Heart left ventricle (tissue), 16 donors: ENCODE measurements at places on chromosomes 2 and 18.

GRCh38 chr2:191479680-191480023 lies 198.3 kb upstream of the NABP1 start:
- no peak overlapping the region for H3K4me3 ChIP-seq
- H3K27me3 ChIP-seq: no peaks in the 10 kb centered on the region
- H3K36me3 ChIP-seq: no peaks in the 10 kb centered on the region
- H3K27ac ChIP-seq: peak overlapping the region; percentile 25
- DNase-seq: no peak

DNA sequence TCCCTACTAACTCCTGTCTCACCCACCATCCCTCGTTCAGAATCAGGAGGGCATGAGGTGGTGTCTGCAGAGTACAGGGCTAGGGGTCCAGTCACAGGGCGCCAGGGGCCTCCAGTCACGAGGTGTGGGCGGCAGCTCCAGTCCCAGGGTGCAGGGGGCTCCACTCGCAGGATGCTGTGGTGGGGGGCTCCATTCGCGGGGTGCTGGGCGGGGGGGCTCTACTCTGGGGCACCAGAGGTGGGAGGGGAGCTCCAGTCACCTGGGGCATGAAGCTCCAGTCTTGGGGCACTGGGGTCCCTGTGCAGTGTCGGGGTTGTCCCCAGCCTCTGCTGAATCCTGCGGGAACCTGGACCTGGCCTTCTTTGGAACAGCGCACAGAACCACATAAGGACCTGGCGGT lies 66.0 kb downstream of the EIPR1 start:
- no peak overlapping the region for H3K4me3 ChIP-seq
- no peak overlapping the region for H3K27ac ChIP-seq
- no peaks in the 10 kb centered on the region for H3K27me3 ChIP-seq
- no peaks in the 10 kb centered on the region for H3K36me3 ChIP-seq
- H3K4me1 ChIP-seq: no peaks in the 10 kb centered on the region

GRCh38 chr2:239692362-239692851 lies 291.6 kb upstream of the HDAC4 start:
- H3K4me3 ChIP-seq: no peak overlapping the region
- no peak for DNase-seq
- H3K27me3 ChIP-seq: no peaks in the 10 kb centered on the region
- no peaks in the 10 kb centered on the region for H3K36me3 ChIP-seq

GRCh38 chr2:71879509-71880184 lies 268.0 kb downstream of the CYP26B1 start:
- no peak overlapping the region for H3K27ac ChIP-seq
- H3K36me3 ChIP-seq: no peaks in the 10 kb centered on the region
- no peak for DNase-seq
- no peaks in the 10 kb centered on the region for H3K27me3 ChIP-seq
- no peak overlapping the region for H3K4me3 ChIP-seq
- peaks cover 27% of the 10 kb centered on the region for H3K4me1 ChIP-seq

GRCh38 chr2:224946895-224947294 lies 95.4 kb downstream of the DOCK10 start:
- H3K4me3 ChIP-seq: peak overlapping the region; percentile 12
- no peaks in the 10 kb centered on the region for H3K4me1 ChIP-seq
- H3K27ac ChIP-seq: no peak overlapping the region
- H3K27me3 ChIP-seq: no peaks in the 10 kb centered on the region
